Cortex of kidney (tissue), 1 donor: ENCODE measurements at places on chromosomes 1 and 21.

DNA sequence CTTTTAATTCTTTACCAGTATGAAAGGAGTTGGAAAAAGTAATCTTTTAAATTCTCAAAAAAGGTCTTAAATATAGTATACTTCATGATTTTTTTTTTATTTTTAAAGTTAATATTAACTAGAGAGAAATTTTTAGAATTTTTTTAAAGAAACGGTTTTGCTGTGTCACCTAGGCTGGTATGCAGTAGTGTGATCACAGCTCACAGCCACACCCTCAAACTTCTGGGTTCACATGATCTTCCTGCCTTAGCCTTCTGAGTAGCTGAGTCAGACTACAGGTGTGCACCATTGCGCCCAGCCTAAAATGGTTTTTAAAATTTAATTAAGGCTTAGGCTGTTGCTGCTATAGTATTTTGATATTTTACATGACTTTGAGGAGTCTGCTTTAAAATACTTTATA, 52.4 kb downstream of the TLCD4 start:
- DNase-seq: no peak

DNA sequence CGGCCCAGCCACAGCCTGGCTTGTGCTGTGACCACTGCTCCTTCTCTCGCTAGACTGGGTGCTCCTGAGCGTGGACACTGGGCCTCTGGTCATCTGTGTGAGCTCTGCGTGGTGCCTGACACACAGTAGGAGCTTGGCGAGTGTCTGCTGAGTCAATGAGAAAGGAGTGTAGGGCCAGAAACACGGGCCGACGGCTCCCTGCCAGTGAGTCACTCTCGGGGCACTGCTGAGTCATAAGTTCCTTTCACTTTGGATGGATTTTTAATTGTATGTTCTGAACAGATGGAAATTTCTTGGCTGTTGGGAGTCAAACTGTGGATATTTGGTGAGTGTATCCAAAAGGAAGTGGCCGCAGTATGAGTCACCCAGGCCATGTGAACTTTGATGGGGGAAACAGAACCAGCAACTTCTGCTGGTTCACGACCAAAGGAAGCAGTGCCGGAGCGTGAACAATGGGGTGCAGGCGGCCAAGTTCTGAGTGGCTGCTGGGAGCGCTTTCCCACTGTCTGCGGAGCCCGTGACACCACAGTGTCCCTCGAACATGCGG, 41.0 kb upstream of the COL18A1 start:
- no peak for DNase-seq

DNA sequence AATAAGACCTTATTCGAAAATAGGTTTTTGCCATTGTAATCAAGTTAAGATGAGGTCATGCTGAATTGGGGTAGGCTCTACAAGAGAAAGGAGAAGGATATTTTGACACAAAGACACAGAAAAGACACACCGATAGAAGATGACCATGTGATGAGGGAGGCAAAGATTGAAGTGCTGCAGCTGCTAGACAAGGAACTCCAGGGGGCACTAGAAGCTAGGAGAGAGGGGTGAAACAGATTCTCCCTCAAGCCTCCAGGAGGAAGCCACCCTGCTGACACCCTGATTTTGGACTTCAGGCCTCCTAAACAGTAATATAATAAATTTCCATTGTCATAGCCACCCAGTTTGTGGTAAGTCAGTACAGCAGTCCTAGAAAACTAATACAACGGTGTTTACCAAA, 506.8 kb upstream of the CAMK1G start:
- no peak for DNase-seq

GRCh38 chr1:112935461-112936111, 20.4 kb downstream of the SLC16A1 start:
- no peak for DNase-seq

DNA sequence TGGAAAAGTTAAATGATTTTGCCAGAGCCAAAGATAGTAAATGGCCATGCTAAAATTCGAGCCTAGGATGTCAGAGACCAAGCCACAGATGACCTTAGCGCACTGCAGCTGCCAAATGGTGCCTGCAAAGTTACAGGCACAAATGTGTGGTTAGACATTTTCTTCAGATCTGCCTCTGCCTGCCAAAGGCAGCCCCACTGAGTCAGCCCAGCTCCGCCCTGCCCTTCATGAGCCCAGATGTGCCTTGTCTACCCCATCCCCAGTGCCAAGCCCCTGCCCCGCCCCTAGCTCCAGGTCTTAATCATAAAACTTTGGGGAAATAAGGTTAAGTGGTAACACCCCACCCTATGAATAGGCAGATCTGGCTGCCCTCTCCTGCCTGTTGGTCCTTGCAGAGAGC, 105.9 kb downstream of the DTL start:
- DNase-seq: no peak

DNA sequence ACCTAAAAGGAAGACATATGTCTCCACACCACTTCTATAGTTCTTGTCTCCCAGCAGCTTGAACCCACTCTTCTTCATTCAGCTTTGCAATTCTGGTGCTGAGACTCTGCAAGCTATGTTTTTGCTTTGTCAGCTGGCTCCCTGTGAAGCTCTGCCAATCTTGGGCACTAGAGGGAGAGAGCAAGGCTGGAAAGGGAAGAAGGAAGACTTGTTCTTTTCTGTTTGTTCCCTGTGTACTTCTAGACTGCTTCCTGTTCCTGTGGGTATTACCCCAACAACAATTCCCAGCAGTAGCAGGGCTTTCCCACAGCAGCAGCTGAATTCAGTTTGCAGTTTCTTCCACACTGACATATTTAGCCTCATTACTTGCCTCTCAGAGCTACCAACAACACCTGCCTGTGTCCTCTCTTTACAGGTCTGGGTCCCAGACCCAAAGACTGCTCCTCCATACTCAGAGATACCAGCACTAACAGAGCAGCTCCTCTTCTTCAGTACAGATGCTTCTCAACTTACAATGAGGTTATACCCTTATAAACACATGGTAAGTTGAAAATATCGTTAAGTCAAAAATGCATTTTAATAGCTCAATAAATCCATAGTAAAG, 275.2 kb upstream of the NEGR1 start:
- DNase-seq: no peak

- no peak for DNase-seq
These were observed 43.1 kb downstream of the HOOK1 start for GRCh38 chr1:59857679-59858354.

GRCh38 chr1:59422921-59423575, 126.2 kb downstream of the FGGY start:
- DNase-seq: no peak

GRCh38 chr1:201254625-201255478, 28.5 kb upstream of the PKP1 start:
- DNase-seq: no peak

- no peak for DNase-seq
These were observed 7.1 kb downstream of the GLIS1 start for GRCh38 chr1:53731779-53732305.

DNA sequence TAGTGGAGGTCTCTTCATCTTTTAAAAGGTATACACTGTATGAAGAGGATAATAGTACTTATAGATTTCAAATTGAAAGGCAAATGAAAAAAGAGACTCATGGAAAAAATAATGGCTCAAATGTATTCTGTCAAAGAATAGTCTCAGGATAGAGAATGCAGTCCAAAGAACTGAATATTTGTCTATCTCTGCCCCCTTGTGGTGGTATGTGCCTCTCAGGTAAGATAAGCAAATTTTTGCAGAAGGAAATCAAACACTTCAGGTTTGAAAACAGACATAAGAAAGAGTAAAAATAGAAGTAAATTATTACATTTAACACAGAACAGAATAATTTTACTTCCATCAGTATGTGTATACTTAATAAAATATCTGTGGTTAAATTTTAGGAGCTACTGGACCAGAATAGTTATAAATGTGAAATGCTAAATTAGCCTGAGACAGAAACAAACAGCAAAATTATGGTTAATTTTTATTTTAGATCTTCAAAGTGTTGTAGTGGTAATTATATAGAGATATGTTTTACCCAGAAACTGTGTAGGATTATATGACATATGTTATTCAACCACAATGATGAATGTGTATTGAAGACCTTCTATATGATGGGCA, 164.4 kb upstream of the PALMD start:
- DNase-seq: no peak
